Activated naive CD8-positive, alpha-beta T cell treated with anti-CD3 and anti-CD28 coated beads, Interleukin-2, amount 10 ng/mL, durations not matched to agents 7 days and 5 days (primary cell): ENCODE measurements at places on chromosomes 6 and 20.

GRCh38 chr6:28710466-28711191, 184.9 kb downstream of the GPX5 start:
- DNase-seq, result no peak

GRCh38 chr6:25435416-25435985, 156.3 kb downstream of the CARMIL1 start:
- DNase-seq, result no peak

DNA sequence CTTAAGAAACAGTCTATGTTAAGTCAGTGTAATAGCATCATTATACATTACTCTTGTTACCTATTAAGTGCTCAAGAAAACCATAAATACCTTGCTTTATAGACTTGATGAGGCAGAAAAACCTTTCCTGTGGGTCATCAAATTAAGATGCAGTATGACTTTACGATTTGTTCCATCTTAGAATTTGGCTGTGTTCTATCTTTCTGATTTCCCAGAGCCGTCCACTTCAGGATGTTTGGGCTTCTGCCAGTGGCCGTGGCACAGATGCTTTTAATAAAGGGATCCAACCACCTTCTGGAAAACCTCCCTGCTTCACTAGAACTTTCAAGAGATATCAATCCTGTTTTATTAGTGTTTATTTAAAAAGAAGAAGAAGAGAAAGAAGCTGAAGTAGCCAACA, 71.2 kb downstream of the PDE7B start:
- no peak for DNase-seq

DNA sequence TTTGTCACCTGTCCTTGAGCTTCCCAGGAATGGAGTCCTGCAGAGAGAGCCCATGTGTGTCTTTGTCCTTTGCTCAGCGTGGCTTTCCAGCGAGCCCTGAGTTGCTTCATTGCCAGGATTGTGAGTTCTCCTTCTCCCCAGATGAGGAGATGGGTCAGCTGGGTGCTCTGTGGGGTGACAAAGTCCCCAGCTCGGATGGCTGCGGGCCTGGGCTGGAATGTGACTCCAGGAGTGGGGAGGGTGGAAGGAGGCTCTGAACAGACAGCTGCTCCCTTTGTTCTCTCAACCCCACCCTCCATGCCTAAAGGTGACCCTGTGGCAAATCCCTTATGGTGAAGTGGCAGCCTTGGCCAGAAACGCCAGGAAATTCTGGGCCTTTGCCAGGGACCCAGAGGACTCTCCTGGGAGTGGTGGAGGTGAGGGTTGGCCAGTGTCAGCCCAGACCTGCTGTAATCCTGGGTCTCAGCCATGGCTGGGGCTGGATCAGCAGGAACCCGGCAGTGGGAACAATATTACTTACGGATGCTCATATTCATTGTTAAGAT, 44.4 kb upstream of the CST5 start:
- DNase-seq, result no peak

DNA sequence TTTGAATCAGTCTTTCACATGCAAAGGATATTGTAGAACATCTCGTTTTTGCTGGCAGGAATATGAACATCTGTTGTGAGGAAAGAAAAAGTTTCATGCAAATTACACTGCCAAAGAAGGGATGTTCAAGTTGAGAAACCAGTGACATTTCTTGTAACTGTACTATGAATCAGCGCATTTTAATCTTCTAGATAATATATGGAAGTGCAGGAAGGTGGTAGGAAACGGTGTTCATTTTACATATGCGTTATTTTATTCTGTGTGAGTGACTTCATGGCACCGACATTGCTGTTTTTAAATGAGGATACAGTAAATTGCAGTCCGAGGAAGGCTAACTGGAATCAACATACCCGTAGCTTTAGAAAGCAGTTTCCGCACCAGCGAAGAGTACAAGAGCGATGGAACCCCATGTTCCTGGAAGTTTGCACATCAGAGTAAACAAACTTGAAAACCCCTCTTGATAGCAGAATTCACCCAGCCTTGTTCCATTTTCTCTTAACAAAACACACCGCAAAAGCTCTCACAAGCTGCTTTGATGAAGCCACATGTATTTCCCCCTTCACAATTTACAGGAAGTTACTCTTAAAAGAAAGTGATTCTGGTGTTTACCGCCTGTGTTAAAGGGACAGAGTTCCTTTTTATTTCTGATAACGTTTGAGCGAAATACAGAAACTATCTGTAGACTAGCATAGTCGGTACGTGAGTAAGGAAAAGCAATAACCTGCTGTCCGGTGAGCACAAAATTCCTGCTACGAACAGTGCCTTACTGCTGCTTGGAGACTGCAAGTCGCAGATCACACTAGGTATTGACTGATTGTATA, 11.5 kb downstream of the PRDM1 start:
- no peak for DNase-seq

- no peak for DNase-seq
Measured at GRCh38 chr6:140036196-140036595, 661.7 kb upstream of the CITED2 start.

- DNase-seq, result no peak
Measured at GRCh38 chr6:11490996-11491395, 46.6 kb upstream of the TMEM170B start.
